T-helper 17 cell (primary cell): ENCODE measurements at places on chromosomes 2 and 18. TPM values are rescaled to one million over a fixed set of nuclear protein-coding genes. Genes with fewer than 3 reads are reported as not detected.
A peak's percentile ranks its signal among the peaks of the same experiment; 100 is the strongest.

DNA sequence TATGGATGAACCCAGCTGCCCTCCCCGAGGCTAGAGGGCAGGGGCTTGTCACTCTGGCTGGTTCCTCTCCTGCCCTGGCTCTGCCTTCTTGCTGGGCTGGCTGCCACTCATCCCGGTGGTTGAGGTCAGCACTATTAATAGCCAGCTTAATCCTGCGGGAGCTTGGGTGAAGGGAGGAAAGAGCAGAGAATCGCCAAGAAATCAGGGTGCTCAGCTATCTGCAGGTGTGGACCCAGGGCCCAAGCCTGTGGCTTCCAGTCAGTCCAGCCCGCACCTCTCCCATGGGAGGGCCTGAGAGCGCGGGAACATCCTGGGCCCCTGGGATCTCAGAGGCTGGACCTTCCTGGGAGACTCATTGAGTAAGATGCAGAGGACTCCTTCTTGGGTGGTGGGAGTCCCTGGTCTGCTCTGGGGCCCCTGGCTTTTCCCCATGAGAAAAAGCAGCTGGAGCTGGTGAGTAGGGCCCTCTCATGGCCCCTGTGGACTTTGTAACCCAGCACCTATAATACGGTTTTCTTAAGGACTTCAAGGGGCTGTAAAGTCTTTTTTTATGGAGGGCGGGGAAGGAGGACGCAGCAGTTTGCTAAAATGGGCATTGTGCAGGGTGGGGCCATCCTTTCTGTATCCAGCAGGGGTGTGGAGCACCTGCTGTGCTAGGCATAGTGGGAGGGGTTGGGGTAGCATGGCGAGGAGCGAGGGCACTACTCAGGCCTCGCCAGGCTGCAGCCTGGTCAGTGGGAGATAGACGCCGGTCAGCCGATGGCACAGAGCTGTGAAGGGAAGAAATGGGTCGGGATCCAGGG is 27.4 kb upstream of the CNNM3 start:
- no peaks in the 10 kb centered on the region for H3K36me3 ChIP-seq
- H3K27me3 ChIP-seq, result no peaks in the 10 kb centered on the region
- H3K27ac ChIP-seq, result peak overlapping the region; percentile 29
- H3K4me1 ChIP-seq, result peaks cover 11% of the 10 kb centered on the region
- no peak for DNase-seq
- H3K4me3 ChIP-seq, result no peak overlapping the region

DNA sequence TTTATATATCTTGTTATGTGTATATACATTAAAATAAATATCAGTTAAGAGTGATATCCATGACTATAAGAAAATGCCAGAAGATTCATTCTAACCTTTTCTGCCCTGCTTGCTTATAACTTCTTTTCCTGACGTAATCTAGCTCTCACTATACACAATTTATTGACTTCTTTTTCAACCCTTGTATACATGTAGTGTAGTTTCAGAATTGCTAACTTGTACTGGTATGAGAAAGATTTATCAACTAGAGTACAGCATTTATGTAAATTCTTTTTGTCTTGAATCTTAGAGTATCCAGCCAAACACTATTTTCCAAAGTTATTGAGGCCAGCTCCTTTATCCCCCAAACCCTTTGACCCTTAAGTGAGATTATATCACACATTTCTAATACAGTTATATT is 798.0 kb upstream of the RAB6C start:
- H3K4me1 ChIP-seq, result no peaks in the 10 kb centered on the region
- no peak for DNase-seq
- H3K36me3 ChIP-seq, result no peaks in the 10 kb centered on the region
- no peak overlapping the region for H3K4me3 ChIP-seq

DNA sequence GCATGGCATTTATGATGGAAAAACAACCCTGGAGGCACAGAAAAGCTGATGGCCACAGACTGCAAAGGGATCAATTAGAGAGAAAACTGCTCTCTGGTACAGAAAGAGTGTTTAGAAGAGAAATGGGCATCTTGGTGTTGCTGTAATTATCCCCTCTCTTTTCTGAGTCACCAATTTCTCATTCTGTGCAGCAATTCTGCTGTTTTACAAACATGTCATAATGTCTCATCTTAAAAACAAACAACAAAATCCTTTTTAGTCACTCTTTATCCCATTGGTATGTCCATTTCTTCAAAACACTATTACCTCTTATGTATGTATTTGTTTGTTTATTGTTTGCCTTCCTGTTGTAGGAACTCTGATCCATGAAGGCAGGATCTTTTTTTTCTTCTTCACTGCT is 73.9 kb upstream of the HK2 start:
- no peak for DNase-seq
- no peak overlapping the region for H3K27ac ChIP-seq
- no peaks in the 10 kb centered on the region for H3K27me3 ChIP-seq
- H3K4me3 ChIP-seq, result no peak overlapping the region

- no peaks in the 10 kb centered on the region for H3K27me3 ChIP-seq
- H3K4me3 ChIP-seq, result no peak overlapping the region
Measured at GRCh38 chr18:42860011-42860410, 255.5 kb downstream of the RIT2 start.

- no peaks in the 10 kb centered on the region for H3K27me3 ChIP-seq
- H3K27ac ChIP-seq, result no peak overlapping the region
- no peak for DNase-seq
- no peaks in the 10 kb centered on the region for H3K4me1 ChIP-seq
- no peak overlapping the region for H3K4me3 ChIP-seq
Measured at GRCh38 chr2:146438246-146438645, 1406.6 kb upstream of the ACVR2A start.

- peaks cover 5% of the 10 kb centered on the region for H3K4me1 ChIP-seq
- no peaks in the 10 kb centered on the region for H3K36me3 ChIP-seq
Measured at GRCh38 chr2:101125374-101125773, 25.8 kb downstream of the TBC1D8 start.

CFAP65 gene
- total RNA-seq, result not detected

ARHGEF4 gene
- 1.5 TPM for total RNA-seq

CD28 gene
- total RNA-seq, result 174 TPM

LINC00305 gene
- not detected for total RNA-seq
